ENCODE measurements at places on chromosomes 11 and 22.
A peak's percentile ranks its signal among the peaks of the same experiment; 100 is the strongest.

DNA sequence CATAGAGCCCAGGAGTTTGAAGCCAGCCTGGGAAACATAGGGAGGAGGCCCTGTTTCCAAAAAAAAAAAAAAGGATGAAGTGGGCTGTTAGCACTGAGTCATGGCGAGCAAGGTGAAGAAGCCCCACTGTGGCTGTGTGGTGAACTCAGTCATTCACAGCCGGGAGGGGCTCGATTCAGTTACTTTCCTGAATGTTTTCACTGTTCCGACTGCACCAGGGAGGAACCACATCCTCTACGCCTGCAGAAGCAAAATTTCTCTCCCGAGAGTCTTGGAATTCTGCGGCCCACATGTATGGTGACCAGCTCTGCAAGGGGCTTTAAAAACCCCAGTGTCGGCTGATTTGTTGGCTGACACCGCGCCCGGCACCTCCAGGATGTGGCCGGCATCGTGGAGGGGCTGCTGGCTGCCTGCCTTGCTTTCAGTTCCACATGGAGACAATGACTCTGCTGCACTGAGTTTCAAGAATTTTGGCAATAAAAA, 27.8 kb upstream of the GRAMD4 start:
- peak; percentile 63 for DNase-seq

DNA sequence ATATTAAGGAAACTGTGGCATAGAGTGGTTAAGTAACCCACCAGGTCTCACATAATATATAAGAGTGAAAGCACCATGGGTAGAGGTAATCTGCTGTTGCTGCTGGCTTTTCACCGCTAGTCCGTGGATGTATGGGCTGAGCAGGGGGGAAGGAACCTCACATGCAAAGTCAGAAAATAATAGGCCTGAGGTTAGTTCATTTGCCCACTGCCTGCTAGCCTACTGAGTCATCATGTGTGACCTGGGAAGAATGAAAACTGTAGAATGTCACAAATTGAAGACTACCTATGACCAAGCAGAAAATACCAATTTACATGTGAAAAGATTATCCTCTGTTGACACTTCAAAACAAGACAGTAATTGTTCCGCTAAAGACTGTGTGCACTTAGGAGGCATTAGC, 560.1 kb upstream of the FAT3 start:
- DNase-seq: no peak

GRCh38 chr11:111918390-111919256, at the start of gene C11orf52:
C11orf52 (plus strand) TSS chr11:111918913; CDS start chr11:111918973, 60 bp downstream.
- peak; percentile 67 for DNase-seq

- DNase-seq: no peak
These were observed 23.5 kb upstream of the P2RY2 start for GRCh38 chr11:73194593-73194992.

DNA sequence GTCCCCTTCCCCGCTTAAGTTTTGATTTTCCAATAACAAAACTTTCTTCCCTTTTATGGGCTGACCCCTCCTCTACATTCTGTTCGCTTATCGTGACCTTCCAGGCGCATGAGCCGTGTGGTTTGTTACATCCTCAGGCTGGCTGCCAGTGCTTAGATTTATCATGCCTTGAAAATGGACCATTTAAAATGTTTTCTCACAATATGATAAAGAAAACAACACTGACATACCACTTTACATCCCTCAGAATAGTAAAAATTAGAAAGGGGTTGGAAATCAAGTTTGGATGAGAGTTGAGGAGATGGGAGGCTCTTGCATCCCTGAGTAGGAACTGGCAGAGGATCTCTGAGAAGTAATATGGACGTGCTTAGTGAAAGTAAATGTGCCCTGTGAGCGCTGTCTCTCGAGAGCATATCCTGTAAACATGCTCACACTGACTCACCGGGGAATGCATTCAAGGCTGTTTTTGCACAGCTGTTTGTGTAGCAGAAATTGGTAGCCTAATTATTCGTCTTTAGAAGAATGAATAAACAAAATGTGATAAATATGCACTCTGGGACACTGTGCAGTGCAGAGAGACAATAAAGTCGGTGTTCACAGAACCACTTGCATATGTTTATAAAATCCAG, 17.1 kb upstream of the TOLLIP start:
- peak; percentile 79 for DNase-seq

GRCh38 chr22:21632237-21632895, at the start of gene CCDC116:
CCDC116 (plus strand) TSS chr22:21632760; CDS start chr22:21633182, 422 bp downstream.
- DNase-seq: no peak

GRCh38 chr22:37746366-37747079, 49.7 kb downstream of the TRIOBP start:
- no peak for DNase-seq

DNA sequence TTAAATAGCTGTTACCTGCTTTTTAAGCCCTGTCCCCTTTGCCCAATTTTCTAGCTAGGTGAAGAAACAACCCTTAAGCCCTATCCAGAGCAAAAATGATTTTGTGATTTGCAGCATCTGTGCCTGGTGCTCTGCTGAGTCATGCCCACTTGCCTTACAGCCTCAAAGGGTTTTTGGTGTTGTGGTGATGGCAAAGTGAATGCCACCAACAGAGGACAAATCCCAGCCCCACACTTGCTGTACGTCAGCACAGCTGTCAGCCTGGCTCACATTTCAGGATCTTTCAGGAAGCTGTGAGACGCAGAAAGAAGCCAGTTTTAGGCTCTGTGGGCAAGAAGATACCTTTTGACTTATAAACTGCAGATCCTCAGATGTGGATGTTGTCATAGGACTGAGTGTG, 401.7 kb downstream of the TENM4 start:
- DNase-seq: no peak

GRCh38 chr11:112565551-112565950, 304.9 kb upstream of the PLET1 start:
- no peak for DNase-seq

DNA sequence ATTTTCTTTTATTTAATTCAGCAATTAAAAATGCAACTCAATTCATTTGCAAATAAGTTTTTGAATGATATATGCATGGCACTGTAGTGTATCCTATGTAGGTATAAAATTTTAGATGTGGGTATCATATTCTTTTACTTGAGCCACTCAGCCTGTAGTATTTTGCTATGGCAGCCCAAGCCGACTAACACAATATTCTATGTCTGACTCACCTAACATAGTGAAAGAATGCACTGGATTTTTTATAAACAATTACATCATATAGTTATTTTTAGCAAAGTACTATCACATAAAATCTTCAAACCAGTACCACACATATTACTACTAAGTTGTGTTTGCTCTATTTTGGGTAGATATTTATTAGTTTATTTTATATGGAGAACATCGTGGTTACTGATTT, 21.9 kb upstream of the GRIA4 start:
- peak; percentile 82 for DNase-seq

DNA sequence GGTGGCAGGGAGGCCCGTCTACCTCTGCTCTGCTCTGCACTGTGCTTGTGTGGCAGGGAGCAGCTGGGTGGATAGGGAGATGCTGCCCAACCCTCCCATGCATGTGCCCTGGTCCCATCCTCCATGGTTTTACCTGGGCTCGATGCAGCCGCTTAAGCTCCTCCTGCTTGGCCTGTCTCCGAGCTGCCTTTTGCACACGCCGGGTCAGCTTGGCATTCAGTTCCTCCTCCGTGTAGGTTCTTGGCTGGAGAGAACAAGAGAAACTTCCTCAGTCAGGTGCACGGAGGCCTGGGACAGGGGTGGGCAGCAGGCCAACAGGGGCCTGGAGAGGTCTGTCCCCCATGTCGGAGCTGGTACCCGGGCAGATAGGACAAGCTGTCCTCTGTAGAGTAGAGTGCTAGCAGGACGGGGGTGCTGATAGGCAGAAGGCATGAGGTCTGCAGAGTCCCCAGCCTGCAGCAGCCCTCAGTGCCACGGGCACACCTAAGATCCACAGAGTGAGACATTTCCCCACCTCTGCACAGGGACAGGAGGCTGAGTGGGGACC, 36.4 kb upstream of the BID start:
- DNase-seq: no peak

GRCh38 chr11:70952191-70952590, 300.2 kb downstream of the SHANK2 start:
- no peak for DNase-seq

GRCh38 chr11:123483466-123483865, 53.4 kb downstream of the GRAMD1B start:
- DNase-seq: no peak

GRCh38 chr11:80783561-80783960, 1342.7 kb upstream of the TENM4 start:
- DNase-seq: no peak

GRCh38 chr11:123815122-123815521, 9.0 kb upstream of the OR6M1 start:
- no peak for DNase-seq

DNA sequence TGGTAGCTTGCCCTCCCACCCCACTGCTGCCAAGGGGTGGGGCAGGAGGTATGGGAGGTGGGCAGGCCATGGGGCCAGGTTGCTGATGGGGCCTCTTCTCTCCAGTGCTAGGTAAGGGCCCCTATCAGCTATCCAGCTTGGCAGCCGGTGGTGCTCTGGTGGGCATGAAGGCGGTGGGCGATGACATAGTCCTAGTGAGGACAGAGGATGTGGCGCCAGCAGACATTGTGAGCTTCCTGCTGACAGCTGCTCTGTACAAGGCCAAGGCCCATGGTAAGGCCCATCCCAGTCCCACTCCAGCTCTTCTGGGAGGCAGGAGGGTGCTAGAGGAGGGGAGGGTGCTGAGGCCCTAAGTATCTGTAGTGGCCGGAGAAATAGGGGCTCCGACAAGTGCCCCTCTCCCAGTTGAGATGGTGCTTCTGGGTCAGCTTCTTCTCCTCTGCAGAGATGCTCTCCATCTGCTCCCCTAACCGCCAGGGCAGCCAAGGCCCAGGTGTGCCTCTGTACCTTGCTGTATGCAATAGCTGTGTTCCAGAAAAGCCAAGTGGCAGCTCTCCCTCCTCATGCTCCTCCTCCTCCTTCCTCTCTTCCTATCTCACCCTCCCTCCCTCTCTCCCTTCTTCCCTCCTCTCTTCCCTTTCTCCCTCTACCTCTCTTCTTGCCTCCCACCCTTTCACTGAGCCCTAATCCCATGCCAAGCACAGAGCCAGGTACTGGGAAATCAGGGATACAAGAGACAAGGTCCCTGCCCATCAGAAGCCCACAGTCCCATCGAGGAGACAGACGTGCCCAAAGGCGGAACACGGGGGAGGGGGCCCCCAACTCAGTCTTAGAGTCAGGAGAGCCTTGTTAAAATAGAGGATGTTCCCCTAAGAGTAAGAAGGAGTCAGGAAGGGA, 55.3 kb downstream of the OTOG start:
- DNase-seq: no peak

DNA sequence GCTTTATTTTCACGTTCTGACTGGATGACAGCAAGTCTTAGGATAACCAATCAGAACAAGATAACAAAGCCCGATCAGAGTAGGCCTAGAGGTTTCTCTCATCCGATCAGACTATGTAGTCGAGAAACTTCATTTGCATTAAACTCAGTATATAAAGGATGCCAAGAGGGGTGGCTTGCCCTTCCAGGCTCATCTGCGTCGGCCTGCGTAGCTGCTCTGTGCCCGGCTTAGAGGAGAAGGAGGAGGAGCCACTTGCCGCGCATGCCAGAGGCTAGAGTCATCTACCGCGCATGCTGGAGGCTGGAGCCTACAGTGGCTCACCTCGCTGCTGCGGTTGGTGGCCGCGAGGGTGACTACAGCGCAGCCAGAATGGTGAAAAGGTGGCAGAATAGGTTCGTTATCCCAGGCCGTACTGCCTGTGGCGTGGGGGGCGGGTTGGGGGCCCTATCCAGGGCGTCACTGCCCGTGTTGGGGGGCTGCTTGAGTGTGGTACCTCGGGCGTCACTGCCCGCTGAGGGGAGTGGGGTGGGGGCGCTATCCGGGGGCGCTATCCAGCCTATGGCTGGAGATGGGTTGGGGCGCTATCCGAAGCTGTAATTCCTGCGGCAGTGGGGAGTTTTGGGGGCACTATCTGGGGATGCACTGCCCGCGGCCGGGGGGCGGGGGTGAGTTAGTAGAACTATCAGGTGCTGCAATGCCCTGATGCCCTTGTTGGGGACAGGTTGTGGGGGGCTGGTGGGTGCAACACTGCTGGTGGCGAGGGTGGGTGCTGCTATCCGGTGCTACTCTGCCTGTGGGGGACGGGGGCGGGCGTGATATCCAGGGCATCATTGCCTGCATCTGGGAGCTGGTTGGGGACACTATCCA, at the start of gene RFPL2:
Gene RFPL2, minus strand, starts transcription at position 218 of the 867 bp plus-strand sequence. CDS start 2,622 bp downstream, outside the sequence.
- peak; percentile 21 for DNase-seq

GRCh38 chr11:29159552-29160465, 857.0 kb downstream of the KCNA4 start:
- DNase-seq: peak; percentile 91

- no peak for DNase-seq
These were observed 346.0 kb upstream of the C11orf87 start for GRCh38 chr11:109075976-109076375.

DNA sequence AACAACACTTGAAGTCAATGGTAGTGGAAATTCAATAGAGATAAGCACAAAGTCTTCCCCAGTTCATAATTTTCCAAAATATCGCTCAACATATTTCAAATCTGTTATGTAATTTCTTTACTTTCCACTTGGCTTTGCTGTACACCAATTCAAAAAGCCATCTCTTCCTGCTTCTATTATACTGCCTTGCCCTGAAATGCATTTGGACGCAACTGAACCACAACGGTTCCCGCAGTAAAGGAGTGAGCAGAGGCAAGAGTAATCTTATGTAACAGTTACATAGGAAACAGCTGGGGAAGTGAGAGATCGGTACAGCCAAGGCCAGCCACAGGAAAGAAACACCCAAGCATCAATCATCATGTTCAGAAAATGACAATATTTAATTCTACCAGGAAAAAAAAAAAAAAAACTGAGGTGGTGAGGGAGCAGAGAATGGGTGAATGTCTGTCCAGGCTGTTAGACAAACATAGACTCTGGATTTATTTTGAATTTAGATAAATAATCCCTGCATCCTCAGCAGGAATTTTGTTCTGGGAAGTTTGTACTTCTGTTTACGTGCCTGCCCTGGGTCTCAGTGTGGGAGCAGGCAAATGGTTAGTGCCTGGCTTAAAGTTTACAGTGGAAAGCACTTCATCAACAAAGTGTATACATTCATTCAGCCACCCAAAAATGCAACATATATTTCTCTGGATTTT, 392.2 kb downstream of the ETS1 start:
- peak; percentile 35 for DNase-seq

GRCh38 chr11:12746593-12747097, 72.4 kb downstream of the TEAD1 start:
- DNase-seq: peak; percentile 94

DNA sequence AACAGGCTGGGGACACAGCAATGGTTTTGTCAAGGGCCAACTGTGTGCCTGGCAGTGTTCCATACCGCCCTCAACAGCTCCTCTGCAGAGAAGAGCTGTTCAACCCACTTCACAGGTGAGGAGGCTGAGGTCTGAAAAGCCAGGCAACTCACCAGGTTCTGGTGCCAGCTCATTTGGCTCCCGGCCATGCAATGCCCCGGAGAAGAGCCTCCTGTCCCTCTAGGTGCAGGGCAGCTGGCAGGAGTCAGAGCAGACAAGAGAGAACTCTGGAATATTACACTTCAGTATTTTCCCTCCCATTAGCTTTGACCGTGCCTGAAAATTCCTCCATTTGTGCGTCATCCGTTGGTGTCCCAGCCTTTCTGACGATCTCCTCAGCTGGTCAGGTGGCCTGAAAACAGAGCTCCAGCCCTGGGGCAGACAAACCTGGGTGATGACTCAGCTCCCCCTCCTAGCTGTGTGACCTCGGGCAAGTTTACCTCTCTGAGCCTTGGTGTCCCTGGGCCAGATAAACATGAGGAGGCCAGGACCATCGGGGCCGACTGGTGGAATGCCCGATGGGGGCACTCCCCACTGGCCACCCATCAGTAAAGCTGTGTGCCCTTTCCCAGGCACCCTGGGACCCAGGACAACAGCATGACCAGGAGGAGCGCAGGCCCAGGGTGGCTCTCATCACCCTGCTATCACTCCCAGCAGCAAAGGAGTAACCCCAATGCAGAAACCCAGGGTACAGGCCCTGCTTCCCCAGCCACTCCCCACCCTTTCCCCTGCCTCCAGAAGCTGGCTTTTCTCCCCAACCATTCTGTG, 9.6 kb upstream of the C1QTNF6 start:
- DNase-seq: peak; percentile 78

Measured in iris pigment epithelial cell (primary cell).